ENCODE measurements at places on chromosomes 2 and 18. TPM values are rescaled to one million over a fixed set of nuclear protein-coding genes. Genes with fewer than 3 reads are reported as not detected.

DNA sequence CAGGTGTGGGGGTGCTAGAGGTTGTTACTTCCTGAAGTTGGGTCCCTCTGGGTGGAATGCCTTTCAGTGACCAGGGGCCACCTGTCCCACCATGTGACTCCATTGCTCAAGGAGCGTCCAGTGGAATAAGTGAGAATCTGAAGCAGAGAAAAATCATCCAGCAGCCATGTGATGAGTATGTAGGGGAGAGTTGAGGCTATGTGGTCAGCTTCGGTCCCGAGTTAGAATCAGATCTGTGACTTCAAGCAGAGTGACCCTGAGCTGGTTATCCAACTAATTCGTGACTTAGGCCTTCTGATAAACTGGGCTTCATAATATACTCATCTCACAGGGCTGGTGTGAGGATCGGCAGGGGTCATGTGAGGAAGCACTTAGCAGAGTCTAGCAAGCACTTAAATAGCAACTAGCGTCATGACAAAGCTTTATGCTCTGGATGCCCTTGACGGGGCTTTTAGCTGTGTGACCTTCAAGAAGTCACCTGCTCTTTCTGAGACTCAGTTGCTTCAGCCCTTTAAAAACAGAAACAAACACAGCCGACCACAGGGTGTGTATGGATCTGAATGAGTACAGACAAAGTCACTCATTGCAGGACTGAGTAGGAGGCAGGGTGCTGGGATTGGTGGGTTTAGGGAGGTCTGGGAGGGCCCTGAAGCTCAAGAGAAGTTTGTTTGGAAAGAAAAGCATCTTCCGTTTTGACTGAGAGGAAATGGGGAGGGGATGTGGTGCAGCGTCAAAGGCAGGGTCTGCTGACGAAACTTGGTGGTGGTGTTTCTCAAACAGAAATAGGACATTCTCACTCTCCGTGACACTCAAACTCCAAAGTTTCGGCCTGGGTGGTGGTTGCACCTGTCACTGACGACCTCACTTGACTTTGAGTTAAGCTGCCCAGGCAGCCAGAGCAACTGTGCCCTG lies 264.0 kb upstream of the CXCR4 start:
- no peak for DNase-seq

GRCh38 chr2:43443282-43443681 lies 152.6 kb downstream of the THADA start:
- no peak for DNase-seq

GRCh38 chr2:85413592-85414420 lies 3.6 kb upstream of the CAPG start:
- DNase-seq = no peak

DNA sequence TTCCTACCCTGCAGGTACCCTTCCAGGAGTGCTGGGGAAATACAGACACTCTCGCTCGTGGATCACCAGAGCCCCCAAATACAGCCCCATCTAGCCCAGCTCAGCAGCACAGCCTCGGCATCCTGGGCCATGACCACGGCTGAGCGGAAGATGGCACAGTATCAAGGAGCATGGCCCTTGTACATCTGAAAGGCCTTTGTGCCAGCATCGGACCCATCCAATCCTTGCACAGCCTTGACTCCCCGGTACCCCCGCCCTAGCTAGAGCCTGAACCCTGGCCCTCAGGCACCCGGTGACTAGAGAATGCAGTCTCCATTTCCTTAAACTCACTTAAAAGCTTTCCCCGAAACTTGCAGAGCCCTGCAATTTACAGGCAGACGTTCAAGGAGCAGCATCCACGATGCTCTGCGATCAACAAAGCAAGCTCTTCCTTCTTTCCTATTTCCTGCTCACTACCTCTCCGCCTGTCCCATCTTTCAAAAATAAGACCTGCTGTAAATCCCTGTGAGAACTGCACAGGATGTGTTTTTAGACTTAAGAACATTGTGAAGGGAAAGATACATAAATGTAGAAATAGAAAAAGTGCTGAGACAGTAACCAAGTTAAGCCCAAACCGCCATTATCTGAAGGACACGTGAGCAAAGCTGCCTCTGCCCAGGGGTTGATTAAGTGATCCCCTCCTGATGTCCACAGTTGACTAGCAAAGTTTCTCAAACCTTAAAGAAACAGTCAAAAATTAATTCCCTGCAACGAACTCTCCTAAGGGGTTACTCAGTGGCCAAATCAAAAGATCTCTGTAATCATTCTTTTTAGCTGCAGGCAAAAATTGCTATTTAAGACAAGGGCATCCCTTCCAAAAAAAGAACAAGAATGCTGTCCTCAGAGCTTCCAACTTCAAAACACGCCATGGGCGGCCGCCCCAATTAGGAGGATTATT lies 48.5 kb downstream of the ZNF516 start:
- DNase-seq = peak; percentile 30

GRCh38 chr2:41847744-41848441 lies 199.9 kb upstream of the PKDCC start:
- no peak for DNase-seq

GRCh38 chr2:66832646-66833435 lies 397.9 kb downstream of the MEIS1 start:
- no peak for DNase-seq

- no peak for DNase-seq
These were observed 690.7 kb downstream of the KCNJ3 start for GRCh38 chr2:155389224-155389623.

DNA sequence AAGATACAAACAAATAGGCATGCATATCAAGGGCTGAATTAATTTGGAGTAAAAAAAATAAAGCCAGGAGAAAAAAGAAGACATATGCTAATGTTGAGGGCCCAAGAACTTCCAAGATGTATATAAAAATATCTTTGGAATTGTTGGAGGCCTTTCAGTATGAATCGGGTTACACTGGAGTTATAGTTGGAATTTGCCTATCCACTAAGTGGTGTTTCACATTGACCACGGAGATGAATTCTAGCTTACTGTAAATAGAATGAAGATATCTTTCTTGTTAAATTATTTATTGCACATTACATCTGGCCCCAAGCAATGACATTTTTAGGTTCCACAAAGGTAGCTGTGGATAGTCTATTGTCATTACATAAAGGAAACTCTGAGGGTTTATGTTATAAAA lies 38.5 kb upstream of the TRIB2 start:
- no peak for DNase-seq

GRCh38 chr18:820591-821165 lies 8.6 kb upstream of the YES1 start:
- DNase-seq = no peak

GRCh38 chr2:27427863-27428212 lies 593 bp upstream of the NRBP1 start:
- DNase-seq = peak; percentile 41

DNA sequence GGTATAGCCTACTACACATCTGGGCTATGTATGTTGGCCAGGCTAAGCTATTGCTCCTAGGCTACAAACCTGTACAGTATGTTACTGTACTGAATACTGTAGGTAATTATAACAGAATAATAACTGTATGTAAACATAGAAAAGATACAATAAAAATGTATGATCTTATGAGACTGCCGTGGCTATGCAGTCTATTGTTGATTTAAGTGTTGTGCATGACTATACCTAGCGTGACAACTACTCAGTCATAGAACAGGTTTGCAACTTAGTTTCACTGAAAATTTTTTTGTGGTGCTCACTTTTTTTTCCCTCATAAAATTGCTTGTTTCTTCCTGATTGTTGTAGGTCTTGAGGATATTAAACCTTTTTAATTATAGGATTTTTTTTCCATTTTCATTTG lies 25.9 kb downstream of the KCMF1 start:
- no peak for DNase-seq

- no peak for DNase-seq
These were observed 201.0 kb upstream of the COPS8 start for GRCh38 chr2:236884569-236885175.

DNA sequence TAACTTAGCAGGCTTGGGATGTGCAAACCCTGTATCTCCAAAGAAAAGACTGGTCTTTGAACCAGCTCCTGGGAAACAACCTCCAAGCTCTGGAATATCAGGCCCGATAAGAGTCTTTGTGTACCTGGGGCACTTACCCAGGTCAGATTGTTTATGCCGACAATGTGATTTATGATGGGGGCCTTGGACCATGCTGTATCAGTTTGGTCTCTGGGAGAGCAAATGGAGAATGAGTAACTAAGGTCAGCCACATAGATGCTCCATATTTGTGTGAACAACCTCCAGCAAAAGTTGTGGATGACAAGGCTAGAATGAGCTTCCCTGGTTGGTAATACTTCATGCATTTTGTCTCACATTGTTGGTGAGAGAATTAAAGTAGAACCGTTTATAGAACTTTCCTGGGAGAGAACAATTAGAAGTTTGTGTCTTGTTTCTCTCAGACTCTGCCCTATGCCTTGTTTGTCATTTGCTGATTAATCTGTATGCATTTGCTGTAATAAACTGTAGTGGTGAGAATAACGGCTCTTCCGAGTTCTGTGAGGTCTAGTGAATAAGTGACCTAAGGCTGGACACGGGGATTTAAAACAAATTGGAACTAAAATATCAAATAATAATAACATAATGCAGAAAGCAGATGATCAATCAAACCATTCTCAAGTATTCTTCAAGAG lies 259.1 kb downstream of the XIRP2 start:
- DNase-seq = no peak

- DNase-seq = no peak
These were observed 2.7 kb upstream of the SLC66A3 start for GRCh38 chr2:11152591-11152990.

- DNase-seq = no peak
These were observed 108.7 kb upstream of the ATL2 start for GRCh38 chr2:38485734-38486133.

- no peak for DNase-seq
These were observed 475.2 kb downstream of the EPHA4 start for GRCh38 chr2:221096706-221097567.

DNA sequence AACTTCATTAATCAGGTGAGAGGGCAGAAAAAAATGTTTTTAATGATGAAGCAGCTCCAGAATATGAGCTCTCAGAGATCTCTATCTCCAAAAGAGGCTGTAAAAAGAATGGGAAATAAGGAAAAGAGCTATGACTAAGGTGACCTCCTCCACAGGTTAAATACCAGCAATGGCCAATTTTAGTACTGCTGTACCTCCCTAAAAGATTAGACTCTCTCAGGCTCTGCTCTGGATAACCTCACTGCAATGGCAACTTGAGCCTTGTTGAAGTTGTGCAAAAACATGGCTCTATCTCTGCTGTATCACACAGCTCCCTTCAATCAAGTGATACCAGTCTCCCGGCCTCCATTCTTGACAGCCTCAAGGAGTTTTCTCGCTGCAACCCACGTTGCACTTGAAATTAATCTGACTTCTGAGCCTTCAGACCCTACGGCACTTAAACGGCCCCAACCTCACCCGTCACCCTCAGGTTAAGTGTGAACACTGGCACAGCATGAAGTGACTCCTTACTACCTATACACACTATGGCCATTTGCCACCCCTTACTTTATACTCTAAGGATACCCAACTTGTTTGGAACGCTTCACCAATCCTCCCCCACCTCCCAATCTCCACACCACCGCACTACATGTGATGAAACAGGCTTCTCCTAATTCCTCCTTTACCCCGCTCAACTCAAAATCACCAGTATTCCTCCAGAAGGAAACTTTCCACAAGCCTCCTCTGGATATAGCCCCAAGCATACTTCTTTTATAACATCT lies 36.3 kb downstream of the SMAD2 start:
- no peak for DNase-seq

DNA sequence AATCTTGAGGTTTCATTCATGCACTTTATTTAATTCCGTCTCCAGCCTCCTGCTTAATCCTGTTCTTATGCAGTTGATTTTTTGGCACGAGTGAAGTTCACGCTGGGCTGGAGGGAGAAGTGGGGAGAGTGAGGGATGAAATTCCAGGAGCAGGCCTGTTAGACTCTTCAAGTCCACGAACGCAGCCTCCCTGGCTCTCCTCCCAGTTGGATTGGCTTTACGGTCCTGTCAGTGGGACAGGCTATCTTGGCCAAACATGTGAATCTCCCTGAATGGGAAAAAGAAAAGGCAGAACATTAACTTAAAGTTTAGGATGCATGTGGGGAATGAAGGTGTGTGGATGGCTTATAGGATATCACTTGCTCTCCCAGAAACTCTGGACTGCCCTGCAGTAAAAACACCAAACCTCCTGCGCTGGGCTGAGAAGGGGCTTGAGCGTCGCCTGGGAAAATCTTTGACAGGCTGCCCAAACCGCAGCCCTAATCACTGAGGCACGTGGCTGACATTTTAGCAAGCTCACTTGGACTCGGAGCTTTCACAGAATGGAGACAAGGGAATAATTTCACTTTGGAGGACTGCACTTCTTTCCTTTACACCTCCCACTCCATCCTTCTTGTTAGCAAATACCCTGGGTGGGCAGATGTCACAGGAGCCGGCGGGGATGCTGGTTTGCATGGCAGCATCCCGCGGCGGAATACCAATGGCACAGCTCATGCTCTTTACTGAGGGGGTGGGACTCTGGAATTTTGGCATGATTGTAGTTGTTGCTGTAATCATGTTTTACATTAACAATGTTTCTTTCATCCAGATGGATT lies 93.9 kb downstream of the ACKR3 start:
- DNase-seq = peak; percentile 76

- DNase-seq = peak; percentile 31
These were observed 73.6 kb downstream of the ST6GAL2 start for GRCh38 chr2:106812383-106812782.

The GAL3ST2 gene
- not detected for total RNA-seq

The REG1B gene
- not detected for total RNA-seq

The VIL1 gene
- total RNA-seq = not detected

The EVA1A gene
- 95.4 TPM for total RNA-seq

The SERPINB12 gene
- not detected for total RNA-seq

The UGT1A10 gene
- not detected for total RNA-seq

The HTR2B gene
- 1.7 TPM for total RNA-seq

The SP140 gene
- 0.12 TPM for total RNA-seq

The CHPF gene
- 73.7 TPM for total RNA-seq

The MC2R gene
- total RNA-seq = not detected

The OSBPL1A gene
- total RNA-seq = 35.4 TPM
